Stimulated activated CD4-positive, alpha-beta T cell treated with anti-CD3 and anti-CD28 coated beads, Interleukin-1b, Interleukin-23, amount 100 ng/mL, for 1 hour (primary cell): ENCODE measurements at places on chromosomes 1 and 21.

DNA sequence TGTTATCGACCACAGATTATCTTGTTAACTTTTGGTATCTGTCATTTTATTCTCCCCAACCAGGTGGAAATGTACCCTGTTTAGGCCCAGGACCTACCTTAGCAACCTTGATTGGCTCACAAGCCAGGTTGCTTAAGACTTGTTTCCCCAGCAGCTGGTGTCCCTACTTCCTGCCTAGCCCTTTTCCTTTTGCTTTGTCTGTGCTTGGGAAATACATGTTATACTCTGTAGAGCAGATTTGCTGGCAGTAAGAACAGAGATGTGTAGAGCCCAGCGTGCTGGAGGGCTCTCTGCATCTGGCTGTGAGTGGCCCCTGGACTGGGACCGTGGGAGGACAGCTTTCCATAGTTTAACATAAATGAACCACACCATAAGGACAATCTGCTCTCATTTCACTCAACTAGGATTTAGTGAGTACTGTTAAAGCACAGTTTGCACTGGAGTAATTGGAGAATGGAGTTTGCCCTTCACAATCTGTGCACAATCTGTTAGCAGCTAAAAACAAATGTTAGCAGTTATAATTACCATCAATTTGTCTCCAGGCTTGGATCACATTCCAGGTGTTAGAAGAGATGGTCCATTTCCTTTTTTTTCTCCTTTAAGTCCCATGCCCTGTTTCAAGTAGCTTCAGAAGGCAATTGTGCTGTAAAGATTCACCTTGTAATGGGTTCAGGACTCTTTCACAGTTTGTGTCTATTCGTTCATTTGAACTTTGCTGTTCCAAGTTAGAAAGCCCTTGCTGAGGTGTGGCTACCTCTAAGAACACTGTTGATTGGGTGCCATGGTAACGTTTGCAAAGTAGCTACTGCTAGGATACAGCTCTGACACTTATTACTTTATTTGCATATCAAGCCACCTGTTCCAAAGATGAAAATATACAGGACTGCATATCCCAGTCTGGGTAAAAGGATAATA, at the start of gene APOBEC4:
TSS of gene APOBEC4 (minus strand) at position 770 of the 915 bp plus-strand sequence. CDS start 4,535 bp downstream, outside the sequence.
- DNase-seq, result no peak

GRCh38 chr1:92949937-92950817, 11.1 kb downstream of the DIPK1A start:
- DNase-seq, result no peak

- no peak for DNase-seq
Measured at GRCh38 chr1:206508956-206509355, 1.6 kb downstream of the RASSF5 start.

GRCh38 chr1:51524817-51525216, 5.8 kb upstream of the EPS15 start:
- DNase-seq, result no peak

GRCh38 chr1:23376890-23377811, 7.5 kb upstream of the ZNF436 start:
- DNase-seq, result no peak

GRCh38 chr21:35882791-35883240, 177.5 kb downstream of the SETD4 start:
- no peak for DNase-seq

DNA sequence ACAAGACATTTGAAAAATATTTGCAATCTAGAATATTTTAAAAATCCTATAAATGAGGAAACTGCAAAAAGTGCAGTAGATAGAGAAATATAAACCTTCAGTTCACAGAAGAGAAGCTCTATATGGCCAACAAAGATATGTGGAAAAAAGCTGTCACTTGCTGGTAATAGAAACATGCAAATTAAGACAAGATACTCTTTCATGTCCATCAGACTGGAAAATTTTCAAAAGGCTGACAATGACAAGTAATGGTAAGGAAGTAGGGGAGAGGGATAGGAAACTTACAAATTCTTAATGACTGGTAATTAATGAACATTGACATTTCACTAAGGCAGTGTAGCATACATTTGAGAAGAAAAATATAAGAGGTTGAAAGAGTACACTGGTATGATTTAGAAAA, 147.9 kb downstream of the MRPL39 start:
- DNase-seq, result no peak

DNA sequence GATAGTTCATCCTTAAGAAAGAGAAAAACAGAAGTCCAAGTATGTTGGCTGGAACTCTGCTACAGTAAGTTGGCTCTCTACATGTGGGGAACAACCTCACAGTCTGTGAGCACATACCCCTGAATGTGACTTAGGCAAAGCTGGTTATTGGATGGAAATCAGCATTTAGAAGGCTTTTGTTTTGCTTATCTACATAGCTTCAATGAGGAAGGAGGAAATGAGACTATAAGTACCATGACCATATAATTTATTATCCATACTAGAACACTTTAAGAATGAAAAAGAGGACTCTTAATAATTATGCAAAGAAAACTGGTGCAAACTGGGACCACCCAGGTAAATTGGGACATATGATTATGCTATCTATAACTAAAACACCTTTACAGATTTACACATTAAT, 31.7 kb upstream of the CD55 start:
- no peak for DNase-seq

DNA sequence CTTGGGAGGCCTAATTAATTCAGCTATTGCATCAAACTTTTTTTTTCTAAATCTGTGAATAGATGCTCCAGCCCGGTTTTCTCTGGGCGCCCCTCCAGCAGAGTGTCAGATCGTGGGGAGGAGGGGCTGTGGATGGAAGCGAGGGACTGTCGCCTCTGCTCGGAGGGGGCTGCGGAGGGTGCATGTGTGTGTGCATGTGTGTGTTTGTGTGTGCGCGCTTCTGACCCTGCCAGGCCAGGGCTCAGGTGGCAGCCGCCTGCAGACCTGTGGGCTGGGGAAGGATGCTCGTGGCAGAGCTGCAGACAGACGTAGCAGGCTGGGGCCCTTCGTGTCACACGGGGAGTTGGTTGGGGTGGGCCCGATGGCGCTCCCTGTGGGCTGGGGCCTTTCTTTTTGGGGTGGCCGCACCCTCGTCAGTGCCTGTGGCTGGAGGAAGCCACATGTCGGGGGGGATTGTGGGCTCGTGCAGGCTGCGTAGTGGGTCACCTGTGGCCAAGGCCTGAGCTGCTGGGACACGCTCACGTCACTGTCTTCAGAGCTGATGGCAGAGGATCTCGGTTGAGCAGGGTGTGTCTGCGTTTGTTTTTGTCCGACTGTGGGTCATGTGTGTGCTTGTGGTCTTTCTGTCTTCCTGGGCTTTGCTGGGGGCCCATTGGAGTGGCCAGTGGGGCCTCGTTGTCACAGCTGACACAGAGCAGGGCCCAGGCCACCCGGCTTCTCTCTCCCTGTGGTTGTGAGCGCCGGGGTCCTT, 2.8 kb downstream of the SKI start:
- DNase-seq, result no peak

GRCh38 chr1:245019910-245020486, 134.8 kb upstream of the KIF26B start:
- DNase-seq, result no peak

- no peak for DNase-seq
Measured at GRCh38 chr1:78424720-78425119, 66.1 kb upstream of the PTGFR start.
